ENCODE measurements at places on chromosomes 13 and 19.

DNA sequence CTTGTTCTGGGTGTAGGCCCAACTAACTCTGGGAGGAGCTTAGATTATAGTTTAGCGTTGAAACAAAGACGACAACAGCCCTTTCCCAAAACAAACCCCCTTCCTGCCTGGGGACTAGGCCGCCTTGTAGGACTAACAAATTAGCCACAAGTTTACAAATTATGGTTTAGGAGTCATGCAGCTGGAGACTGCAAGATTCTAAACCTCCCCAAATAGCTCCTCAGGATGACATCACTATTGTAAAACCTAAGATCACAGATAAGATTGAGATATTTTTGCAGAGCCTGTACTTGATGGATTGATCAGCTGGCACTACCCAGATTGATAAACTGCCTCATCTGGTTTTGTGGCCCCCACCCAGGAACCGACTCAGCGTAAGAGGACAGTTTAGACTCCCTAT lies 2.3 kb upstream of the SLC25A15 start:
- DNase-seq: no peak

DNA sequence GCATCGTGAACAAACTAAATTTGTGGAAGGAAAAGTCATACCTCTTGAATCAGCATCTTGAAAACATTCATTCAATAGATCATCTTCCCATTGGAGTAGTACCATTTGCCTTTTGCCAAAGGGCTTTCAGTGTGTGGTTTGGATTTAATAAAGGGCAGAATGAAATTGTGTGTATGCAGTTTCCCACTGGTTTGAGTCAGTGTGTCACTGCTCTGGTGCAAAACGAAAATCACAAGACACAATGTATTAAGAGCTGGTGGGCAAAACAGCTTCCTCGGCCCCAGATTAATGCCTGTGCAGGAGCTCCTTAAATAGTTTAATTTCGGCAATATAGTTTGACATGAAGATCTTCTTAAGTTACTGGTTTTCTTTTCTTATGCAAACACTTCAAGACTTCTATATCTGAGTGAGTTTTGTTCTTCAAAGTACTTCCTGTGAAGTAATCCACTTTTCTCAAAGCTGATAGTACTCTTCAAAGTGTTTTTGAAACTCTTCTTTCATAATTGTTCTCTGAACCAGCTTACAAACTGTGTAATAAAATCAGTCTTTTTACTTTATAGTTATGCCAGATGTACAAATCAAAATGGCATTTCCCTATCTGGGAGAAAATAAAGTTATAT lies 32.1 kb downstream of the RASL11A start:
- DNase-seq: no peak

- no peak for DNase-seq
These were observed 4.0 kb downstream of the ZNF91 start for GRCh38 chr19:23391236-23391635.

- no peak for DNase-seq
These were observed 18.6 kb downstream of the DOCK9 start for GRCh38 chr13:98959291-98959690.

DNA sequence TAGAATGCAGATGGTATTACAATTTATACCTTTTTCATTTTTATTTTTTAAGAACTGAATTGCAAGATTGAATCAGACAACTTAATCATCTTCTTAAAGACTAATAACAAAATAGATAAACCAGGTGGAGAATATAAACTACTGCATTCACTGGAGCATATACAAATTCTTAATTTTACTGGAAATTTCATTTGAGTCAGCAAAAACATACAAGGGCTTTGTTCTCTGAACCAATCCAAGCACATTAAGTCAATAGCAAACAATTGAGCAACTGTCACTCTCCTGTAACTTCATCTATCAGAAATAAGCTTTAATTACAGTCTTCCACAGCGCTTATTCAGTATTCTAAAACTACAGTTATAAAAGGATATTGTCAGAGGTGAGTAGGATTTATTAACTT lies 167.4 kb upstream of the OBI1 start:
- DNase-seq: no peak

DNA sequence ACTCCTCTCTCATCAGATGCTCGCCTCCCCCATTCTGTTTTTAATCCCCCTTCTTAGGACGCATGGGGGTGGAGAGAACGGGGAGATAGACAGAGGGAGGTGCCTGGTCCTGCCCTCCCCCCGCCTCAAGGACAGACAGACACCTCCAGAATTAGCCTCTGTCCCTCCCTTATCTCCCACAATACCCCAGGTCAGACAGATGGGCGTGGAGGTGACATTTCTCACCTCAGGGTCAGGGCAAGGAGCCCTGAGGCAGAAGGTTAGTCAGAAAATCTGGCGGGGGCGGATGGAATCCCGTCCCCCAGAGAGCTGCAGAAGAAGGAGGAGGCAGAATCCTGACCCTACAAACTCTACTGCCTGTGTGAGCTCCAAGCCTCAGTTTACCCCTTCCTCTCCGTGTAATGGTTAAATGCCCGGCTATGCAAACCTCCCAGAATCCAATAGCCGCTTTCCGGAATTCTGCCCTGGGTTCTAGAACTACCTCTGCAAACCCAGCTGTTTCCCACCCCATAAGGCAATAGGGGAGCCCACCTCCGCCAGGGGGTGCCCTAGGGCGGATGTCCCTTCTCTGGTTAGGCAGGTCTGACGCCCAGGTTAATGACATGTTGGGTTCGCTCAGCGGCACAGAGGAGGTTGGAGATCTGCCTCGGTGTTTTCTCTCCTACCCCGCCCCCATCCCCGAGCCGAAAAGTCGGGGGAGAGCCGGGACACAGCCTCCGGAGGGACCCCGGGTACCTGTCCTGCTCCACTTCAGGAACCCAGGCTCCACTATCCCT lies 900 bp downstream of the PPP1R13L start:
- DNase-seq: peak; percentile 85

- peak; percentile 81 for DNase-seq
These were observed 3.5 kb downstream of the LIPE start for GRCh38 chr19:42423462-42424344.

- DNase-seq: no peak
These were observed 1450.5 kb downstream of the EFNB2 start for GRCh38 chr13:105084931-105085330.

DNA sequence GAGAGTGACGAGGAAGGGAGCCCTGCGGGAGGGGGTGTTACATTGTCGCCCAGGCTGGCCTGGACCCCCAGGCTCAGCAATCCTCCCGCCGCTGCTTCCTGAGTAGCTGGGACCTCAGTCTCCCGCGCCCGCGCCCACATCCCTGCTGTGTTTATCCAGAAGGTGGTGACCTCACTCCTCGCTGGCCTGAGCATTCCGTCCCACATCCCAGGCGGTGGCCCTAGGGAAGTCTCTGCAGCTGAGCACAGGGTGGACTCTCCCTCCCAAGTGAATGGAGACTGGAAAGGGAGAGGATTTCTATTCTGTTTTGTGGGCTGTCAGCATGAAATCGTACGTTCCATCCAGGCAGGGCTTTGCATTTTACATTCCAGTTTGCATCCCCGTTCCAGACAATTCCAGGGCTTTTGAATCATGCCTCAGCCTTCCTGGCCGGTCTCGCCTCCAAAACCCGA lies 401 bp upstream of the ZNF765 start:
- peak; percentile 91 for DNase-seq

DNA sequence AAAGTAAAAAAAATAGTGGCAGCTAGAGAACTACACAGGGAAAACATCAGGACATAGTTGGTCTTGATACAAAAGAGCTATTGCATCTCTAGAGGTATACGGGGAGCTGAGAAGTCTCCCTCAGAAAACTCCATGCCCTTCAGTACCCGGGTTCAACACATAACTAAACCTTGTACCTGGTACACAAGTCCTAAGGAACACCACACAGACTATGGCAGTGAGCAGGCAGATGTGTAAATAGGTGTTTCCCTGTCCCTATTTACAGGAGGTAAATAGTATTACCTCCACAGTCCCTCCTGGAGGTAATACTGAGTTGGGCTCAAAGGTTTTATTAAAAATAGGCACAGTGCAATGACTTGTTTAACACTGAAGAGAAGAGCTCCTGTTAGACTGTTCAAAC lies 5.9 kb downstream of the FGF14 start:
- no peak for DNase-seq

DNA sequence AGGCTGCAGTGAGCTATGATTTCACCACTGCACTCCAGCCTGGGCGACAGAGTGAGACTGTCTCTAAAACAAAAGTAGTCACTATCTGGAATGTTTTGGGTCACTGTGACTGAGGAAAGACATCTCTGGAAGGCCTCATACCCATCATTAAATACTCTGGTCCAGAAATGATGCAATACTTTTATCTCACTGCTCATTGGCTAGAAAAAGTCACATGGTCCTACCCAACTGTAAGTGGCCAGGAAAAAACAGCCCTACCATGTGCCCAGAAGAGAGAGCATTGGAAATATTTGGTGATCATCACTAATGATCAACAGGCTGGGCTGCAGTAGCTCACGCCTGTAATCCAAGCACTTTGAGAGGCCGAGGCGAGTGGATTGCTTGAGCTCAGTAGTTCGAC lies 29.8 kb downstream of the PNPLA6 start:
- no peak for DNase-seq

- DNase-seq: peak; percentile 56
These were observed 703 bp upstream of the CILP2 start for GRCh38 chr19:19537075-19538048.

DNA sequence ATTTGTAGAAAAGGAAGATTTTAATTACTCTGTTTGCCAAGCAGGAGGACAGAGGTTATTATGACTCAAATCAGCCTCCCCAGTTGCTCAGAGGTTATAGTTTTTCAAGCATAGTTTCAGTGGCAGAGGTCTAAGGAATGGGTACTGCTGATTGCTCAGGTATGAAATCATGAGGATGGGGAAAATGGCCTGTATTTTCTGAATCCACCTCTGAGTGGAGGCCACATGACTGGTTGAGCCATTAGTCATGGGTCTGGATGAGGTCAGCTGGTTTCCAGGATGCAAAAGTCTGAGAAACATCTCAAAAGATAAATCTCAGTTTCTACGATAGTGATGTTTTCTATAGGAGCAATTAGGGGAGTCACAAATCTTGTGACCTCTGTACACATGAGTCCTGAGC lies 62.8 kb upstream of the CEACAM8 start:
- no peak for DNase-seq

DNA sequence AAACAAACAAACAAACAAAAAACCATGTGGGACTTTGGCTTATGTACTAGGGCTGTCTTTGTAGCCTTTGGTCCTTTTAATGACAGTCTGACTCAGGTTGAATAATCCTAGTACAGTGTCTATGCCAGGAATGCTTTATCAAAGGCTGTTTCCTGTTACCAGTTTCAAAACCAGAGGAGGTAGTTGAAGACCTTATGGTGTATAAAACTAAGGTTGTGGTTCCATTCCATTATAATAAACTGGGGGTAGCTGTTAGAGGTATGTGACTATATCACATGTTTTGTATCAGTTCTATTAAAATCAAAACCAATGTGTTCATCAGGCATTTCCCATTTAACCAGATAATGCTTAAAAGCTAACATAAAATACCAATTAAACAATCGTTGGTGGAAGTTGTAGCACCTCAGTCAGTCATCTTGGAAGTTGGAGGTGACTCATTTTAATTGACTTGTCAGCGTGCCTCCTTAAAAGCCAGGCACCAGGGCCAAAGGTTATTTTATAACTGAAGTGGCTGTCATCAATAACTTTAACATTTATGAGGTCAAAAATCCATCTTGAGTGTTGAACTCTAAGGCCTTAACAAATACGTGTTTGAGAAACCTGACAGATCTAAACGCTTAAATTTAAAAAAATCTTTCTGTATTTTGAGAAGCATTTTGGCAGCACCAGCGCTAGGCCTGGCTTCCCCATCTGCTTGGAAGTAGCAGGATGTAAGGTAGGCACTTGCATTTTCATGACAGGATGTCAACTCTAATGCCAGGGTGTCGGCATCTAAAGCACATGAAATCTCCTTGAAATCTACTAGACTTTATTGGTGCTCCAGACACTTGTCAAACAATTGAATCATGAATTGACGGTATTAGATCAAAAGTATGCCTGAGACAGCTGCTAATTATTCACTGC lies 162.5 kb downstream of the LMO7 start:
- DNase-seq: no peak

GRCh38 chr13:80338781-80339562 lies 2.0 kb downstream of the SPRY2 start:
- DNase-seq: peak; percentile 88

DNA sequence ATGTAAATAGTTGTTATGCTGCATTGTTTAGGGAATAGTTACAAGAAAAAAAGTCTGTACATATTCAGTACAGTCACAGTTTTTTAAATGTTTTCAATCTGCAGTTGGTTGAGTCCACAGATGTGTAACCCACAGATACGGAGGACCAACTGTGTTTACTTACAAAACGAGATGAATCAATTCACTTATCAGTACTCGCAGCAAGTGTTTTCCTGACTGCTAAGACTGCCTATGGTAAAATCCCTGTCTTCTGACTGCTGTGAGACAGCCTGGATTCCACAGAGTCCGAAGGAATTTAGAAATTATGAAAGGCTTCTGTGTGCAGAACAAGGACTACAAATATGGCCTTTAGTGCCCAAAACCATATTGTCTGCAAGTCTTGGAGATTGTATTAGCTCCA lies 45.7 kb upstream of the C1QTNF9 start:
- no peak for DNase-seq

GRCh38 chr13:38350114-38350617 lies 515 bp downstream of the UFM1 start:
- DNase-seq: no peak

DNA sequence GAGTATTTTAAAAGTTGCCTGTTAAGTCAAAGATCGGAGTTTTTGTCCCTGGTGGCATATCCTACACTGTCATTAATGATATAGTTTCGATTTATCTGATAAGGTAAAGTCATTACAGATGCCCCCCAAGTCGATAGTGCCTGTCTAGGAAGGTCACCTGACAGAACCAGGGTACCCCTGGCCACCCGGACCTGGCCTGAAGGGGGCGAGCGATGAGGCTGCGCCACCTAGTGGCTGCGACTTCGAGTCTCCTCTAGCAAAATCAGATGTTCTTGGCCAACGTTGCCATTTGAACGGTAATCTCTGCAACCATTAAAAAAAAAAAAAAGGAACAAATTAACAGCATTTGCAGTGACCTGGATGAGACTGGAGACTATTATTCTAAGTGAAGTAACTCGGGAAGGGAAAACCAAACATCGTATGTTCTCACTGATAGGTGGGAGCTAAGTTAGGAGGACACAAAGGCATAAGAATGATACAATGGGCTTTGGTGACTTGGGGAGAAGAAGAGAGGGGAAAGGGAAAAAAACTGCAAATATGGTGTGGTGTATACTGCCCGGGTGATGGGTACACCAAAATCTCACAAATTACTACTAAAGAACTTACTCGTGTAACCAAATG lies 565.1 kb downstream of the LIG4 start:
- DNase-seq: peak; percentile 64
